Stimulated activated CD8-positive, alpha-beta memory T cell treated with anti-CD3 and anti-CD28 coated beads, Interleukin-15, amount 100 ng/mL, for 48 hours (primary cell): ENCODE measurements at places on chromosomes 3 and 15.

- DNase-seq, result no peak
Measured at GRCh38 chr3:152539191-152539764, 270.5 kb downstream of the MBNL1 start.

GRCh38 chr3:126517986-126518778, 609 bp upstream of the UROC1 start:
- no peak for DNase-seq

- no peak for DNase-seq
Measured at GRCh38 chr3:104367000-104367399, 999.7 kb upstream of the ALCAM start.

DNA sequence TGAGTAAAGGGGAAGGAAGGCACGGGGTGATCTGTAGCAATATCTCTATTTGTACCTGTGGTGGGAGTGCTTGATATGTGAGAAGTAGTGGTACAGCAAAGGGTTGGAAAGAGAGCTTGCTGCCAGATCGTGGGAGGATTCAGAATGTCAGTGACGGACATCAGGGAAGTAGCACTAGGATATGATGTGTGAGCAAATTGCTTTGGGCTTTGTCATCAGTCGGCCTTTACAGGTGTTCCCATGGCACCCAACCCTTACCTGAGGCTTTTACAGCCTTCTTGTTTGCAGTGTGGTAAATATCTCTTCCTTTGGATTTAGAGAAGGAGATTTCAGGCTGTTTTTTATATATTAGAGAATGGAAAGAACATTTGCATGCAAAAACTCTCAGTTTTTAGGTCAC, 29.8 kb downstream of the IL1RAP start:
- no peak for DNase-seq

DNA sequence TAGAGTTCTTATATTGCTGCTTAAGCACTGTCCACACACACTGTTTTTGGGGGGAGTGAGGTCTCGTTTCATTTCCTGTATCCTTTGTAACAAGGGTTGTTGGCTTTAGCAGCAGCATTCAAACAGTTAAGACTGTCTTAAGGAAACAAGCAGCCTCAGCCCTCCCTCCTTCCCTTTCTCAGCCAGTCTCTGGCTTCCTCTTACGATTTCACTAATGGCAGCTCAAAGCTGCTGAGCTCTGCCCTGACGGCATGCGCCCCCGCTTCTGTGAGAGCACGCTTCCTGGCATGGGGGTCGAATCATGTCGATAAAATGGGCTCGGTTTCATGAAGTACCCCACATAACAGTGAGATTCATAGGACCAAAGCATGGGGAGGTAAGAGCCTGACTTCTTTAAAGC, 105.0 kb downstream of the KLHL25 start:
- peak; percentile 62 for DNase-seq

DNA sequence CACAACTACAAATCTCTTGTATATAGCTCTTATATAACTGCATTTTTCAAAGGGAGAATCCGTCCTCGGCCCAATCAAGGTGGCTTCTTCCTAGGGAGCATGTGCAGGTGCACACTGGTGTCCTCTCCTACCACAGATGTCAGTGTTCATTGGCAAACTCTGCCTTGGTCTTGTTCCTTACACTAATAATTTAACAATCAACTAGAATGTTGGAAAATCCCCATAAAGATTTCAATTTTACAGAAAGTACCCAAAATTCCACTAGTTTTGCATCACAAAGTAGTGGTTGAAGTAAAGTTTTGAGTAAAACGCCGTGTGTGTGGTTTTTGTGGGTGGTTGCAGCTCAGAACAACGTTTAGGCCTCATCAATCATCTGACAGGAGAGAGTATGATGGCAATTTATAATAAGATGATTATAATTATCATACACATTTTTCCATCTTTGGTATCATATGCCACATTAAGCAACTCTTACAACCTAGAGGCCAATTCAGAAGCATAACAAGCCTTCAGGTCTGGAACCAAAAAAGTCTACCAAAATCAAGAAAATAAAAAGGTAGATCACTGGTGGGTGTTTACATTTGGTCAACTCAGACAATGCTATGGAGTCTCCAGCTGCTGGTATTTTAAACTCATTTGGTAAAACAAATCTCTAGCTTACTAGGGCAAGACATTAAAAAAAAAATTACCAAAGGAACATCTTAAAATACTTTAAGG, 128.9 kb upstream of the BHLHE40 start:
- DNase-seq, result peak; percentile 46

- DNase-seq, result no peak
Measured at GRCh38 chr3:153573481-153573880, 411.5 kb downstream of the RAP2B start.

- no peak for DNase-seq
Measured at GRCh38 chr15:85839643-85840042, 44.9 kb upstream of the KLHL25 start.

GRCh38 chr15:74375303-74375693, 7.9 kb upstream of the CYP11A1 start:
- peak; percentile 72 for DNase-seq

DNA sequence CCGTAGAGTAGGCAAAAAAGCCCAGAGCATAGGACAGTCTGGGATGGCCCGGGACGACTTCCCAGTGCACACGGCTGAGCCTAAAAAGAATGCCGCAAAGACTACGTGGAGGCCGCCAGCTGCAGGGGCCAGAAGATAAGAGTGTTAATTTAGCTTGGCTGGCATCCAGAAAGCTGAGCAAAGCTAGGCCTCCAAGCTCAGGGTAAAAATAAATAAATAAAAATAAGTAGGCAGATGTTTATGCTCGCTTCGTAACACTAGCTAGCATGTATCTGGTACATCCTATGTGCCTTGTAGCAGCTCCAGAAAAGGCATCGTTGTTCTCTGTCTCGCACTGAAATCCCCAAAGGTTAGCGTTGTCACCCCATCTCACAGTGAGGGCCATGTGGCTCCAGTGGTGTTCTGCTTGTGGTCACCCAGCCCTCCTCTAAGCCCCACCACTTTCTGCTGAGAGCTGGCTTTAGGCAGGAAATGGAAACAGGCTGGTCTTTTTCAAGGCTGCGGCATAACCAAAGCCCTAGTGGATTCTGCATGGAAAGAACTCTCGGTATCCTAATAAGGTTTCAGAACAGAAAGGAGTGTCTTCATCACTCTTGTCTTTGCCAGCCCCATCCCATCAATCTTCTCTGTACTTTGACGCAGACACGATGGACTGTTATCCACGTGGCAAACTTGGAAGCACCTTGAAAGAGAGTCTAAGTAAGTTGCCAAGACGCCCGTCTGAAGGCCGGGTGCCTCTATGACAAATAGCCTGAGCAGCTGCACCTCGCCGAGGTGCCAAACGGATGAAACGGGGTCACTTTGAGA, 58.1 kb upstream of the MEF2A start:
- DNase-seq, result no peak

GRCh38 chr15:45107941-45108630, 5.9 kb downstream of the DUOX2 start:
- DNase-seq, result no peak

DNA sequence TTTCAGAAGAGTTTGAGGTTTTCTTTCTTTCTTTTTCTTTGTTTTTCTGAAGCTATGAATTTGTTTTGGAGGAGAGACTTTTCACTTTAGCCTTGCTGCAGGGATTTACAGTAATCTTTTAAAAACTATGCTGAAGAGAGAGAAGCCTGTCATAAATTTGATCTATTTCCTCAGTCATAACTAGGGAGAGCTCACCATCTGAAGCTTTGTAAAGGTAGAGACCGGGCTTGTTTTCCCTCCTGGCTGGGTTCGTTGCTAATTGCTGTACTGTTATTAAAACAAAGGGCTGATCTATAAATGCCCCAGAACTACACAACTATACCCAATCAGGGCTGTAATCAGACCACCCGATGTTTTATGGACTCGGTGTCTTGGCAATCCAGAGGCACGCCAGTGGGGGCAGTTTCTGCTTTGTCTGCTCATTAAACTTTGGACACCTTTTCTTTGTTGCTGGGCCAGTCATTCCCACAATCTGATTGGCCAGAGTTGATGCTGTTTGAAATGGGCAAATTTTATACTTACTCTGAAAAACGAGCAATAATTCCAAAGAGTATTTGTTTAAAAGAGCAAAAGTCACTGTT, 164.3 kb downstream of the CACNA1D start:
- no peak for DNase-seq

DNA sequence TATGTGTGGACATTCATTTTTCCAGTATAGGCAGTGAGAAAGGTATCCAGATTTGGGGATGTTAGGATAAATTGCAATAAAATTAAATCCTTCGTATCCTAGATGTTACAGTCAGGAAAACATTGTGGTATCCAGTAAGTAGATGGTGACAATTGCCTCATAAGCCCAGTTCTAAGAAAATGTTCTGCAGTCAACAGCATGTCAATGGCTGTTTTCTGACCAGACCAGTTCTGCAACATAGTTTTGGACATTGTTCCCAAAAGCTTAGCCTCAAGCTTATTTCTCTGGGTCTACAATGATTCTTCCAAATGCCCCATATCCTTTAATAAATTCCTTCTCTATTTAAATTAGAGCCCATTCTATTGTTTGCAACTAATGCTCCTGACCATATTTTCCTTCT, 480.7 kb downstream of the FHIT start:
- no peak for DNase-seq

DNA sequence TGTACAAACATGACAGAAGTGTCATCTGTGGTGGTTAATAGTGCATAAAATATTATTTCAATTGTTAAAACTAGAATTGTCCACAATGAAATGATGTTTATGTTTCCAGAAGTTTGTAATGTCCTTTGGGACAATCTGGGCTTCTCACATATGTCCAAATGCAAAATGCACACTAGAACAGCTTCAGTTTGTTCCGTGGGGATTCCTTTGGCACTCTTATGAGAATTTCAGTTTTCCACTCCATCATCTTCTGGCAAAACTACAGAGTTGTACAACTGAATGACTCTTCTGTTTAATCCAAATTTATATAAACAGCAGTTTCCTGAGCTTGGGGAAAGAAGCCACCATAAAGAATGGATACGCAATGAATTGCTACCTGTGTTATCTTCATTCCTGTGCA, 2.0 kb upstream of the OR5H6 start:
- no peak for DNase-seq

GRCh38 chr15:69854521-69855181, 243.1 kb downstream of the TLE3 start:
- no peak for DNase-seq

DNA sequence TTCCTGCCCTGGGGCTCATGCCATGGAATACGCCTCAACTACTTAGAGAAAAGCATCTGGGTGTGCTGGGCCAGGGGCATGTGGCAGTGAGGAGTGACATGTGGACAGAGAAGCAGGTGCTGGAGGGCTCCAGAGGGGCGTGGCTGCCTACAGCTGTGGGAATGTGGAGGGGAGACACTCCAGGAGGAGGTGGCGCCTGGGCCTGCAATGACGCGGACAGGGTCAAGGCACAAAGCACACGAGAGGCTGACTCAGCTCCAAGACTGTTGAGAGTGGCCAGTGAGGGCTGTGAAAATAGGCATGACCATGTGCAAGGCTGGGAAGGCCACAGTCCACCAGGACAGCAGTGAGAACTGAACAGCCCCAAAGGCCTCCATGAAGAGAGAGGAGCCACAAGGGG, 48.5 kb downstream of the PTH1R start:
- no peak for DNase-seq

GRCh38 chr3:121995161-121996137, 26.6 kb downstream of the ILDR1 start:
- no peak for DNase-seq

- DNase-seq, result no peak
Measured at GRCh38 chr3:165466856-165467255, 270.7 kb upstream of the SLITRK3 start.

DNA sequence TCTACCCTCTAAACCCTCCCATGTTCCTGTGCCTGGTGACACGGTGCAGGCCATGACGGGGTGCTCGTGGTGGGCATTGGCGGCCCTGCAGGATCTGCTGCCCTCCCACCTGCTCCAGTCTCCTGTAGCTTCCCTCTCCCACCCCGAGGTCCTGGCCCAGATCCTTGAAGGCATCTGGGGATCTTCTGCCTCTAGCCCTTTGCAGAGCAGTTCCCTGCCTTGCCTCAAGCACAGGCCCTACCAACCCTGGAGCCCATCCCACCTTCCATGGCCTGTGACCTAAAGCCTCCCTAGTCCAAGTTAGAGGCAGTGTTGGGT, 27.5 kb upstream of the SEC13 start:
- no peak for DNase-seq

- DNase-seq, result no peak
Measured at GRCh38 chr3:194861375-194861774, 175.7 kb downstream of the FAM43A start.

GRCh38 chr15:38642689-38643270, 78.2 kb upstream of the RASGRP1 start:
- DNase-seq, result no peak

GRCh38 chr3:14949126-14949525, 1.7 kb downstream of the NR2C2 start:
- DNase-seq, result no peak

DNA sequence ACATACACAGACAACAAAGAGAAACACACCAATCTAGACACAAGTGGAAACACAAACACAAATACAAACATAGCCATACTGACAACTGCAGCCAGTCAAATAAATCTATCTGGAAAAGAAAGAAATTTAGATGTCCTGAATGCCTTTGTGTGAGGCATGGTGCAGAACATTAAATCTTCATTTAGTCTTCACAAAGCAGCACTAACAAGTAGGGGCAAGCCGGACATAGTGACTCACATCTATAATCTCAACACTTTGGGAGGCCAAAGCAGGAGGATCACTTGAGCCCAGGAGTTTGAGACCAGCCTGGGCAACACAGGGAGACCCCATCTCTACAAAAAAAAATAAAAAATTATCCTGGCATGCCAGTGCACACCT, 11.7 kb downstream of the MEGF11 start:
- DNase-seq, result no peak

- no peak for DNase-seq
Measured at GRCh38 chr3:32202496-32202895, 36.0 kb upstream of the CMTM8 start.

DNA sequence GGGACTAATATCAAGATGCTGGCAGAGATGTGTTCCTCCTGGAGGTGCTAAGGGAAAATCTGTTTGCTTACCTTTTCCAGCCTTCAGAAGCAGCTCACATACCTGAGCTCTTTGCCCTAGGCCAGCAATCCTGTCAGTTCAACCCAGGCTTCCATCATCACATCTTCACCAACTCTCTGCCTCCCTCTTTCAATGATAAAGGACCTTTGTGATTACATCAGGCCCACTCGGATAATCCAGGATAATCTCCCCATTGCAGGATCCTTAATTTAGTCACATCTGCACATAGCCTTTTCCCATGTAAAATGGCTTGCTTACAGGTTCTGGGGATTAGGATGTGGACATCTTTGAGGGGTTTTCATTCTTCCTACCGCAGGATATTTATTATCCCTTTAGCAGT, 58.3 kb downstream of the NSUN3 start:
- no peak for DNase-seq
